Ascending aorta (tissue), 2 donors: ENCODE measurements at places on chromosomes 7 and 10.
A peak's percentile ranks its signal among the peaks of the same experiment; 100 is the strongest.

DNA sequence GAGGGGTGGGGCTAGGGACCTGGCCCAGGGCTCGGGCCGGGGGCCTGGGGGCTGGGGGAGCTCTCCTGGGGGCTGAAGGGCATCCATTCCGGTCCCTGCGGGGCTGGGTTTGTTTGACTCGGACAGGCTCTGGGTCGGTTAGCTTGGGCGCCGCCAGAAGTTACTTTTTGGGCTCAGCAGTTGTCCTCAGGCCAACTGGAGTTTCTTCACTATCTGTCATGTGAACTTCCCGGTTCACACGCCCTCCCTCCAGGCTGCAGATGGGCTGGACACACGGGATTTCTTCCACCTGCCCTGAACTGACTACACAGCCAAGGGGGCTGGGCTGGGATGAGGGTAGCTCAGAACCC lies 3.8 kb downstream of the SLC4A2 start:
- H3K36me3 ChIP-seq: peaks cover 41% of the 10 kb centered on the region
- no peaks in the 10 kb centered on the region for H3K27me3 ChIP-seq
- peak overlapping the region; percentile 25 for H3K4me3 ChIP-seq
- peak overlapping the region; percentile 85 for H3K27ac ChIP-seq
- no peak for DNase-seq

- no peak overlapping the region for H3K4me3 ChIP-seq
- H3K27ac ChIP-seq: no peak overlapping the region
- peaks cover 12% of the 10 kb centered on the region for H3K4me1 ChIP-seq
- H3K36me3 ChIP-seq: no peaks in the 10 kb centered on the region
- no peak for DNase-seq
- no peaks in the 10 kb centered on the region for H3K27me3 ChIP-seq
Observed at GRCh38 chr10:51689536-51689935, 9.9 kb downstream of the CSTF2T start.

GRCh38 chr7:151821806-151822540 lies 54.9 kb downstream of the PRKAG2 start:
- H3K27ac ChIP-seq: no peak overlapping the region
- no peak for DNase-seq
- no peak overlapping the region for H3K4me3 ChIP-seq
- no peaks in the 10 kb centered on the region for H3K27me3 ChIP-seq
- no peaks in the 10 kb centered on the region for H3K4me1 ChIP-seq
- H3K36me3 ChIP-seq: no peaks in the 10 kb centered on the region

- H3K27me3 ChIP-seq: no peaks in the 10 kb centered on the region
- no peak overlapping the region for H3K4me3 ChIP-seq
- no peak for DNase-seq
- no peaks in the 10 kb centered on the region for H3K4me1 ChIP-seq
- H3K27ac ChIP-seq: no peak overlapping the region
Observed at GRCh38 chr10:100775386-100775785, 30.0 kb downstream of the PAX2 start.

GRCh38 chr7:91596287-91596686 lies 284.2 kb downstream of the MTERF1 start:
- H3K4me3 ChIP-seq: no peak overlapping the region
- no peaks in the 10 kb centered on the region for H3K36me3 ChIP-seq
- no peaks in the 10 kb centered on the region for H3K27me3 ChIP-seq
- H3K27ac ChIP-seq: no peak overlapping the region
- DNase-seq: no peak

DNA sequence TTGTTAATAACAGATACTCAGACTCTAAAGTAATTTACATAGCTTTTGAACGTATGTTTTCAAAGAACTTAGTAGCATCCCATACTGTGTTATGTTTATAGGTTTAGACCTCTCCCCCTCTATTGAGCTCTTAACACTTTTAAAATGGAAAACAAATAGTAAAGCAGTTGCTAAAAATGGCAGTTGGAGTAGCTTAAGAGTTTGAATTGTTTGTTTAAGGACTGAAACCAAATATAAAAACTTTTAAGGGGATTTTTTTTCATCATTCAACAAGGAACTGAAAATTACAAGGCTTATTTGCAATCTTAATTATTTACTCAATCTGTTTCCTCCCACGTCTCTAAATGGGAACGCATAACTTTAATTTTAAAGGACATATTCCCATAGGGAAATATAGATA lies 1.6 kb upstream of the SPAG6 start:
- H3K36me3 ChIP-seq: no peaks in the 10 kb centered on the region
- no peak overlapping the region for H3K4me3 ChIP-seq
- H3K27me3 ChIP-seq: peaks cover 38% of the 10 kb centered on the region
- peaks cover 3% of the 10 kb centered on the region for H3K4me1 ChIP-seq
- H3K27ac ChIP-seq: no peak overlapping the region

DNA sequence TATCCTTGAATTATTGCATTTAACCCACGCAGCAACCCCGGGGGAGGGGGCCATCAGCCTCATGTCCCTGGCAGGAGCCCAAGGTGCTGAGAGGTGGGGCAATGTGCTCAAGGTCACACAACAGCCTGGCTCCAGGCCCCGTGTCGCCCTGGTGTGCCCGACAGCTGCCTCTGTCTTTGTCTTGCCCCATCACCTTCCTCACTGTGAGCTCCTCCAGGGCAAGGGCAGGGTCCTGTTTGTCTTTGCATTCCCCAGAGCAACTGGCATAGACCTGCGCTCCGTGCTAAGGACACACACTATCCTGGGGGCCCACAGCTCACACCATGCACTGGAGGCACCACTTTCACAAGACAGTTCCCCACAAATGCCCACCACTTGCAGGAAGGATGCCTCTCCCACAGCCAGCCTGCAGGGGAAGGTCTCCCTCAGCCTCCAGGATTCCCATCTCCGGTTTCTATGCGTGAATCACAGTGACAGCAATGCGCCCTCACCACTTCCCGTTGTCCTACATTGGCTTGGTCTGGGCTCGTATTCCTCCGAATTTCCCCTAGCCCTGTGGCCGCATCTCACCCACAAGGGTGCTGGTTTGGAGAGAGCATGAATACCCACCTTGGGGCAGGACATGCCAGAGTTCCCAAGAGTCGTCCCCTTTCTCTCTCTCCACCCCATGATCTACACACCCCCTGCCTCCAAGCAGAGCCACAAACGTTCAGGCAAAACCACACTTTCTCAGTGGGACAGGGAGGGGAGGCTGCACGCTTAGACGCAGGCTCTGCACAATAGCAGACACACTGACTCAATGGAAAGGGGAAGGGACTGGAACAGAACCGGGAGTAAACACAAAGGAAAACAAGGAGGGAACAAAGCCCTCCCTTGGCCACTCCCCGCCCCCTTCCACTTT lies 10.3 kb downstream of the ITPRIP start:
- no peaks in the 10 kb centered on the region for H3K27me3 ChIP-seq
- H3K4me1 ChIP-seq: peaks cover 43% of the 10 kb centered on the region
- peak overlapping the region; percentile 74 for H3K27ac ChIP-seq
- H3K36me3 ChIP-seq: no peaks in the 10 kb centered on the region

GRCh38 chr10:23031318-23031717 lies 64.1 kb upstream of the MSRB2 start:
- H3K27ac ChIP-seq: no peak overlapping the region
- H3K4me1 ChIP-seq: no peaks in the 10 kb centered on the region
- DNase-seq: no peak
- H3K27me3 ChIP-seq: no peaks in the 10 kb centered on the region
- no peak overlapping the region for H3K4me3 ChIP-seq
- H3K36me3 ChIP-seq: no peaks in the 10 kb centered on the region

DNA sequence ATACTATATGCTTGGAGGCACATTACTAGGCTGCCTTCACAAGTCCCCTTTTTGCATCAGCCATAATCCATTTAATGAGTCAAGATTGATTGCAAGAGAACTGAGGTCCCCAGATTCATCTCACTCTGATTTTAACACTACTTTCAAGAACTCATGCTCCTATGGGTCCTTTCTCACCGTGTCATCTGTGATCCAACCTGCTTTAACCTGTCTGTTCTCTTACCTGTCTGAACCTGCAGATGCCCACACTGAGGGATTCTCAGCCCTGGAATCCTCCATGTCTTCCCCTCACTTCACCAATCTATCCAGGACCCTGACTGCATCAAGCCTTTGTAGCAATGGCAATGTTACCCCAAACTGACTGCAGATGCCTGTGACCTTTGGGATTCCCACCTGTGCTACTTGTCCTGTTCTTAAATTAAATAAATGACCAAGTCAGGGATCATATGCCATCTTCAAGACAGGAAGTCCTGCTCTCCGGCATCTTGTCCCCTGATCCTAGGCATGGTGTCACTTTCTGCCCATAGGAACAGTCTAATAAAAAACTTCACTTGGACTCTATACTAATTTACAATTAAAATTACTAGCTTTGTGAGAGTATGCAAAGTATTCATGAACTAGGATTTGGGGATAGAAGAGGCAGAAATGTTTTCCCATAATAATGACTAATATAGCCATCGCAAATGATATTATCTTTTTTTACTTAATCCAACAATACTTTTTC lies 25.9 kb upstream of the GOT1 start:
- H3K27ac ChIP-seq: no peak overlapping the region
- no peaks in the 10 kb centered on the region for H3K36me3 ChIP-seq
- H3K27me3 ChIP-seq: no peaks in the 10 kb centered on the region
- no peaks in the 10 kb centered on the region for H3K4me1 ChIP-seq
- DNase-seq: no peak

- H3K4me3 ChIP-seq: no peak overlapping the region
- H3K27ac ChIP-seq: no peak overlapping the region
- H3K27me3 ChIP-seq: no peaks in the 10 kb centered on the region
- no peaks in the 10 kb centered on the region for H3K36me3 ChIP-seq
- H3K4me1 ChIP-seq: no peaks in the 10 kb centered on the region
Observed at GRCh38 chr10:118542745-118543144, 52.7 kb downstream of the PRLHR start.

- H3K4me3 ChIP-seq: no peak overlapping the region
- no peak for DNase-seq
- H3K4me1 ChIP-seq: no peaks in the 10 kb centered on the region
- no peaks in the 10 kb centered on the region for H3K36me3 ChIP-seq
- no peak overlapping the region for H3K27ac ChIP-seq
Observed at GRCh38 chr10:27449571-27449970, 54.5 kb upstream of the RAB18 start.

DNA sequence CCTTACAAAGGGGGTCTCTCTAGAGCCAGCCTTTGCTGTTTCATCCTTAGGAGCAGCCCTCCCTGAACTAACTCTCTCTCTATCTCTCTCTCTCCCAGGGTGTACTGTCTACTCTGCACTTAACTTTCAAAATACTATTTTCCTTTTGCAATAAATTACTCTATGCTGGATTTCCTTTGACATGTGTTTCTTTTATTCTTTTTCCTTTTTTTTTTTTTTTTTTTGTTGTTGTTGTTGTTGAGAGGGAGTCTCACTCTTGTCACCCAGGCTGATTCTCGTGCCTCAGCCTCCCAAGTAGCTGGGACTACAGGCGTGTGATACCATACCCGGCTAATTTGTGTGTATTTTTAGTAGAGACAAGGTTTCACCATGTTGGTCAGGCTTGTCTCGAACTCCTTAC lies 1.5 kb upstream of the ZNF3 start:
- H3K4me1 ChIP-seq: peaks cover 26% of the 10 kb centered on the region
- H3K27ac ChIP-seq: no peak overlapping the region
- H3K36me3 ChIP-seq: peaks cover 5% of the 10 kb centered on the region
- no peak for DNase-seq
- H3K4me3 ChIP-seq: no peak overlapping the region
- no peaks in the 10 kb centered on the region for H3K27me3 ChIP-seq

DNA sequence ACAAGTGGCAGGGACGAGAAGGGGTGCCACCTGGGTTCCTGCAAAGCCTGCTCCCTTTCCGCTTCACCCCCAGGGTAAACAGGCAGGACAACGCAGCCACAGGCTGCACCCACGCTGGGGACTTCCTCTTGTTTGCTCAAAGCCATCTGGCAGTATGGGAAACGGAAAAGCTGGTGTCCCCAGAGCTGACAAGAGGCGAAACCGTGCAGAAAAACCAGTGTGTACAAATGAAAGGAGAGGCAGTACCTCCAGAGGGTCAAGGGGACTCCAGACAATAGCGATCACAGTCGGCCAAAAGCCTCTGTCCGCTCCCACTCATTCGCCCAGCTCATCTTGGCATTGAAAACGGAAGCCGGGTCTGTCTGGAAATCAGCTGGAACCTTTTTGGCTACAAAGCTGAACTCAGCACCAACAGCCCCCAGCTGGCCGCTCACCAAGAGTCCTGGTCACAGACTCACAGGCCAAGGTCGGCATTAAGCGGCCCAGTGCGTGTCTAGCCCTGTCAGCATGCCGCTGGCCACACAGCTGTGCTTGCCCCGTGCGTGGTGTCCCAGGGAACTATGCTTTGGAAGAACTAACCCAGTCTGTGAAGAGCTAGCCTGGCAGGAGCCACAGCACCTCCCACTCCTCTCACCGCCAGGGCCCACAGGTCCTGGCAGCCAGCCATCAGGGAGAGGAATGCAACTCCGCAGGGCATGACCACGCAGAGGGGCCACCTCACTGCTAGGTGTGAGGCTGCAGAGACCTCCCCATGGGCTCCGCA lies 10.4 kb downstream of the TNS3 start:
- H3K4me1 ChIP-seq: peaks cover 56% of the 10 kb centered on the region
- no peaks in the 10 kb centered on the region for H3K27me3 ChIP-seq
- H3K36me3 ChIP-seq: no peaks in the 10 kb centered on the region
- DNase-seq: no peak
- H3K4me3 ChIP-seq: peak overlapping the region; percentile 55

- no peaks in the 10 kb centered on the region for H3K36me3 ChIP-seq
- DNase-seq: no peak
Observed at GRCh38 chr10:60728056-60728455, 50.2 kb upstream of the CDK1 start.

GRCh38 chr10:44973323-44974081 lies 5.1 kb downstream of the DEPP1 start:
- H3K4me1 ChIP-seq: peaks cover 4% of the 10 kb centered on the region
- peak overlapping the region; percentile 89 for H3K27ac ChIP-seq
- peaks cover 55% of the 10 kb centered on the region for H3K36me3 ChIP-seq
- no peak for DNase-seq

- H3K27me3 ChIP-seq: no peaks in the 10 kb centered on the region
- H3K36me3 ChIP-seq: no peaks in the 10 kb centered on the region
- H3K4me1 ChIP-seq: no peaks in the 10 kb centered on the region
- no peak for DNase-seq
- no peak overlapping the region for H3K4me3 ChIP-seq
Observed at GRCh38 chr7:80335511-80336231, 176.2 kb downstream of the GNAT3 start.

DNA sequence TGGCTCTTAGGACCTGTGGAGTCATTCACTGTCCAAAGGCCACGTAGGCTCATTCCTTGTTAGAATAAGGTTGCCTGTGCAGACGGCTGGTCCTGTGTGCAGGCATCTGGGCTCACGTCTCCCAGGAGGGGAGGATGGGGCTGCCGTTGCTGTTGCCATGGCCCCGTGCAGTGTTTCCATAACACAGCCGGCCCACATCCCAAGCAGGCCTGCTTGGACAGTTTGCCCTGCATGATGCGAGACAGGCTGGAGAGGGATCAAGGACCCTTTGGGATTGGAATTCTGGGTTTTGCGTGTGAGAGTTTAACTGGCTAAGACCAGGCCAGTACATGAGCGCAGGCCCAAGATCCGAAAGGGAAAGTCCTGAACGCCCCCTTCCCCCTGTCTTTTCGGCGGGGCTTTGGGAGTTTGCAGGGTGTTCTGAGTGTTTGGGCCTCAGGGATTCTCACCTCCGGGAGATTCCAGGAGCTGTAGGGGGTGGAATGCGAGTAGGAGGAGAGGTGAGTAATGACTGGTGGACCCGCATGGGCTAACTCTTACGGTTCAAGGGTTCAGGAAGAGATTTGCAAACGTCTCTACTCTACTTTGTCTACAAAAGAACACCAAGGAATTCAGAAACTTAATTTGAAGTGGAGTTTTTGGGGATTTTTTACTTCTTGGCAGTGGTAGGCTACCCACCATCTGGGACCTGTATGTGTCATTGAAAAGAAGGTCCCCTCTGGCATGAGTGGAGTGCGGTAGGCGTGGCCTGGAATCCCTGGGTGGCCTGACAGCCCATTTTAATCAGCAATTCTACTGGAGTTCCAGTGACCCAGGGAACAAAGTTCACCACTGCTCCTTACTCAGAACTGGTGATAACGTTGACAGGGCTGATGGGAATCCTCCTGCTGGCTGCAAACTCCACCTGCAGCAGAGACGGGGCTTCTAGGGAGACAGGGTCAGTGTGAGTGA lies 125.4 kb downstream of the ITIH5 start:
- DNase-seq: no peak
- peak overlapping the region; percentile 11 for H3K4me3 ChIP-seq
- H3K4me1 ChIP-seq: peaks cover 11% of the 10 kb centered on the region
